ENCODE measurements at places on chromosomes 11 and 22.

DNA sequence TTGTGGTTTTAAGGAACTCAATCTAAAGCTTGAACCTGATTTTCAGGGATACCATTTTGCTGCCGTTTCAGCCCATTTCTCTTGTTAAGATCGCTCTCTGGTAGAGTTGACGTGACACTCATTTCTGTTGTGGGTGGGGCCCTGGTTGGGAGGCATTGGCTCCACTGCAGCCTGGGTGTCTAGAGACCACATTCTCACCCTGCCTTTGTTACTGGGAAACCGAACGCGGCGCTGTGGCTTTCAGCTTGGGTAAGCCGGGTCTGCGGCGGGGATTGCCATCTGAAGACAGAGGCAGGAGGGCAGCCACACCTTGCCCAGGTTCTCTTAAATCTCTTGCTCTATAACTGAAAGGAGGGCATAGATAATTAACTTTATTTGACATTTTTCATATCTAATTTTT, 3.2 kb downstream of the EHF start:
- no peak for DNase-seq

- DNase-seq = no peak
Measured at GRCh38 chr22:19700790-19701419, 13.4 kb upstream of the SEPTIN5 start.

GRCh38 chr22:44525941-44526778, 28.1 kb upstream of the RTL6 start:
- no peak for DNase-seq

GRCh38 chr11:84234462-84235202, 948.5 kb upstream of the CCDC90B start:
- no peak for DNase-seq

DNA sequence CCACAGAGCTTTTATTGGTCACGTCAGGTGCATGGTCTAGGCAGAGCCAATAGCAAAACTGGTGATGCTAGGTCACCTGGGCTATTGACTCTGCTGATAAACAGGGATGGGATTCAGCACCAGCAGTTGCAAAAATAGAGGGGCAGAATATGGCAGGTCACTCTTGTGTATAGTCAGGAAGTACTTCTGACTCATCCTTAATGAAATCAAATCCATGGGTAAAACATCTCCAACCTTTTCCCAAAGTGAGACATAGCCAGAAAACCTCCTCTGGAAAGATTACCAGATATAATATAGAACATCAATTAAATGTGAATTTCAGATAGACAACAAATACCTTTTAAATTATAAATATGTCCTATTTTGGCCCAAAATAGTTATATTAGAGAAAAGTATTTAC, 383.2 kb downstream of the METTL15 start:
- no peak for DNase-seq

DNA sequence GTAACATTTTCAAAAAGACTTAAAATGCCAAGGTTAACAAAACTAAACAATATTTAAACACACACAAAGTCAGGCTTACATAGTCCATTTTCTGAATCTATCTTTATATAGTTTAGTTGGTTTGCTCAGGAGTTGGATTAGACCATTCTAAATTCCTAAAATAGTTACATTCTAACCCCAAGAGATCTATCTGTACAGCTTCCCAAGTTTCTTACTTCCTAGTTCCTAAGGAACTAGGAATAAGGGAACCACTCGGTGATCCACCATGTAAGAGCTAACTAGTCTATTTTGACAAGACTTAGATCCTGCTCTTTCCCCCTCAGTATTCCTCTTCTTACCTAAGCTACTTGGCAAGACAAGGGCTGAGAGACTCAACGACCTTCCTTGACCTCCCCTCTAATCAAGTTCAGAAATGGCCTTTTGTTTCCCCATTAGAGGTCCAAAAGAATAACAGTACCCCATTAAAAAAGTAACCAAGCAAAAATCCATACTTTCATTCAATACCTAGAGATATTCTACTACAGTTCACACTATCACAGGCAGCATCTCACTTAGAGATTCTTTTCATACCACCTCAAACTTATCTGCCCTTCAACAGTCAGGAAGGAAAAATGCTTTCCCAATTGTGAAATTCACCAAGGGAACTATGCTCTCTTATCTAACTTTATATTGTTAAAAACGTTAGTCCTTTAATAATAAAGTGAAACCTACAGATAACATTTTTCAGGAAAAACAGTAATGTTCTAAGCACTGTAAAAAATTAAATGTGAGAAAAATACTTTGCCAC, 253.1 kb downstream of the TTC28 start:
- no peak for DNase-seq

DNA sequence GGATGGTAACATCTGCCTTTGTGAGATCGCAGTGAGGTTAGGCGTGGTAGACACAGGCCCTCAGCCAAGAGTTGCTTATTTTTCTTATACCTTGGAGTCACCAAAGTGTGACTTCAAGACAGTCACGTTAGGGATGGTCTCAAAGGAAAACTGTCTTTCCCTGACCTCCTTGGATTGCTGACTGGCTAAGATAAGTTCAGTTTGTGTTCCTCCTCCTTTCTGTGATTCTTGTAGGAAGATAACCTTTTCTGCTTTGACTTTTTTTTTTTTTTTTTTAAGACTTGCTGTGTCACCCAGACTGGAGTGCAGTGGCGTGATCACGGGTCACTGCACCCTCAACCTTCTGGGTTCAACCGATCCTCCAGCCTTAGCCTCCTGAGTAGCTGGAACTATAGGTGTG, 23.1 kb downstream of the TAB1 start:
- no peak for DNase-seq

DNA sequence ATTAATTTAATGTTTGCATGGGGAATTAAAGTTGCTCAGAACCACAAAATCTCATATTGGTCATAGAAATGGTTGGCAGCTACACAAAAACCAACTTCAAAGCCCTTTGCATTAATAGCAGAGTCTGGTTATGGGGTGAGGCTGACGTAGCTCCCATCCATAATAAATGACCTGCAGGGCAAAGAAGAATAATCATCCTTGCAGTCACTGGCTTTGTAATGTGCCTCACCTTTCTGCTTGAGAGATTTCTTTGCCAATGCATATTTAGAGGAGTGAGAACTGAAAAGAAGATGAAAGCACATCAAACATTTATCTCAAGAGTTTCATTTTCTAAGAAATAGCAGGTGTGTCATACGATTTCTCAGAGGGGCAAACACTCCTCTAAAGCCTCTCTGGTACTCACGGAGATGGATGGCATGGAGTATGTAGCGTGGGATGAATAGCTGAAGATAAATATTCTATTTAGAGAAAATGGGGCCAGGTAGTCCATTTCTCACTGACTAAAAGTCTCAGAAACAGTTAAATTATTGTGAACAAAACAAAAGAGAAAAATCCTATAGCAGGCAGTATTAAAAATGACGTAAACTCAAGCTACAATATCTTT, 1491.9 kb downstream of the FAM181B start:
- no peak for DNase-seq

DNA sequence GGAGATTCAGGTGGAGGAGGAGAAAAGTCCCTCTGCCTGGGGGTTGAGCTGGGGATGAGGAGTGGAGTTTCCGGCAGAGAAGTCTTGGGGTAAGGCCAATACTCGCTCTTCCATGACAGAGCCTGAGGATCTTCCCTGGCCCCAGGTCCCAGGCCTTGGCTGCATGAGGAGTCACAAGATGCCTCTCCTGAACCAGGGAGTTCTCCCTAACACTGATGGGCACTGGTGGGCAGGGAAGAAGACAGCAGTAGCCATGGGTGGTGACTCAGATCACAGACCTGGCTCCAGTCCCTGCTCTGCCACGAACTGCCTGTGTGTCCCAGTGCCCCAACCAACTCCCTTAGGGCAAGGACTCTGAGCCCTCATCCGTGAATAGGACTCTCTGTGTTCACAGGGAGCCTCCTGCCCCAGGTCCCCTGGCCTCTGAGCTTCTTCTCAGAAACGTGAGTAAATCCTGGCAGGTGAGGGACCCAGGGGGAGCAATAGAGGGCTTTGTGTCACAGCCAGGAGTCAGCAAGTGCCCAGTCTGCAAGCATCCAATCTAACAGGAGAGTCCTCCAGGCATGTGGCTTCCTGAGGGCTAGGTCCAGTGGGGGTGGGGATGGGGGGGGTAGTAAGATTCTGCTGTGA, 45.5 kb upstream of the FTH1 start:
- DNase-seq = no peak

DNA sequence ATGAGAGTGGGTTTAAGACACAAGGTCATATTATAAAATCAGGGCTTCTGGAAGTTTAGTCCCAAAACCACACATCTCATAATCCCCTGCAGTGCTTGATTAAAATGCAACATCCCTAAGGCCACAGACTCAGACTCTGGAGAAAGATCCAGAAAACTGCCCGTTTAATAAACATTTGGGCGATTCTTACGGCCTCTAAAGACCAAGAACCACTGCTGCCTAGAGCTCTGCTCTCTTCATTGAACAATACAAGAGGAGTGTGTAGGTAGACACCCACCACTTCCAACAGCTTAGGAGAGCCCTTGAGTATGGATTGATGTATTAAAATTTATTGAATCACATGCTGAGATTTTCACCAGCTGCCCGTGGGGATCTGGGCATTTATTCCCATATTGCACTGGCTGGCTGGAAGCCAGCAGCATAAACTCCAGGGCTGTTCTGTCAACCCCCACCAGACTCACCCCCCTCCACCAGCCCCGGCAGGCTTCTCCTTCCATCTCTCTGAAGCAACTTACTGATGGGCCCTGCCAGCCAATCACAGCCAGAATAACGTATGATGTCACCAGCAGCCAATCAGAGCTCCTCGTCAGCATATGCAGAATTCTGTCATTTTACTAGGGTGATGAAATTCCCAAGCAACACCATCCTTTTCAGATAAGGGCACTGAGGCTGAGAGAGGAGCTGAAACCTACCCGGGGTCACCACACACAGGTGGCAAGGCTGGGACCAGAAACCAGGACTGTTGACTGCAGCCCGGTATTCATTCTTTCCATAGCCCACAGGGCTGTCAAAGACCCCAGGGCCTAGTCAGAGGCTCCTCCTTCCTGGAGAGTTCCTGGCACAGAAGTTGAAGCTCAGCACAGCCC, 749 bp upstream of the BEST1 start:
- DNase-seq = peak; percentile 84

- no peak for DNase-seq
Measured at GRCh38 chr11:131430473-131431208, 60.2 kb downstream of the NTM start.

DNA sequence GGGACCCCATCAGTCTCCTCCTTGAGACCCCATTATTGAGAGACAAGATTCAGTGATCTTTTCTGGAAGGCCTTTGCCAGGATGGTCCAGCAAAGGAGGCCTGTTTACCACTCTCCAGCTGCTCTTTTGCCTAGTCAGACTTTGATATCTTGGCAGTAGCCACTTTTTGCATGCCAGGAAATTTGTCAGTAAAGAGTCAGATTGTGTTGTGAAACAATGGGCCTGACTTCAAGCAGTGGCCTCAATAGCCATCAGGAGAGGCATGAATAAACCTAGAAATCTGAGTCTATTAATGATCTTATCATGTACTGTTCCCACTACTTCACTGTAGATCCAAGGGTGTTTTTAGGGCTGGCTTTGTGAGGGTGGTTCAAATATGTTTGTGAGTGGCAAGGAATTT, 479.4 kb downstream of the JRKL start:
- no peak for DNase-seq

Data from NCI-H2107 (cell line).